ENCODE measurements at places on chromosomes 1 and 21.
A peak's percentile ranks its signal among the peaks of the same experiment; 100 is the strongest.

DNA sequence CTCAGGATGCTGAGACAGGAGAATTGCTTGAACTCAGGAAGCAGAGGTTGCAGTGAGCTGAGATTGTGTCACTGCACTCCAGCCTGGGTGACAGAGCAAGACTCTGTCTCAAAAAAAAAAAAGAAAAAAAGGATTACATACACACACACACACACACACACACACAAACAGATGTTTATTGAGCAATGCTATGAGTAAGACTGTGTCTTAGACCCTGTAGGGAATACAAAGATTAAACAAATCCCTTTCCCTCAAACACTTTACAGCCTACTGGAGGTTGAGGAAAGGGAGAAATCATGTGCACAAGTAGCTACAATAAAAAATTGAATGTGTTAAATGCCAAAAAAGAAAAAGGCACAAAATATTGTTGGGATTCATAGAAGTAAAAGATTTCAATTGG, 58.1 kb downstream of the RPAP2 start:
- DNase-seq = peak; percentile 64

DNA sequence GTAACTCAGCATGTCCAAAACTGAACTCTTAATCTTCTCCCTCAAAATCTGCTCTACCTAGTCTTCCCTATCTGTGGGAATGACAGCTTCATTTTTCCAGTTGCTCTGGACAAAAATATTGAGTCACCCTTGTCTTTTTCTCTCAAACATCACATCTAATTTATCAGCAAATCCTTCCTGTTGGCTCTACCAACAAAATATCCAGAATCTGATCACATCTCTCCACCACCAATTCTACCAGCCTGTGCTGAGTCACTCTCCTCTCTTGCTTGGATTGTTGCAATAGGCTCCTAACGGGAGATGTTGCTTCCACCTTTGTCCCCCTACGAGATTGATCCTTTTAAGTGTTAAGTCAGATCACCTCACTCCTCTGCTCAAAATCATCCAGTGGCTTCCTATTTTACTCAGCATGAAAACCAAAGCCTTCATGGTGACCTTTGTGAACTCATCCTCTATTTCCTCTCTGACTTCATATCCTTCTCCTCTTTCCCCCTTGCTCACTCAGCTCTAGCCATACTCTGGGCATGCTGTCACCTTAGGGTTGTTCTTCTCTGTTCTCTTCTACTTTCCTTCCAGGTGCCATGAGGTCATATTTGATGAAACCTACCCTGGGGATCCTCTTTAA, 21.5 kb upstream of the SMYD2 start:
- DNase-seq = peak; percentile 36

DNA sequence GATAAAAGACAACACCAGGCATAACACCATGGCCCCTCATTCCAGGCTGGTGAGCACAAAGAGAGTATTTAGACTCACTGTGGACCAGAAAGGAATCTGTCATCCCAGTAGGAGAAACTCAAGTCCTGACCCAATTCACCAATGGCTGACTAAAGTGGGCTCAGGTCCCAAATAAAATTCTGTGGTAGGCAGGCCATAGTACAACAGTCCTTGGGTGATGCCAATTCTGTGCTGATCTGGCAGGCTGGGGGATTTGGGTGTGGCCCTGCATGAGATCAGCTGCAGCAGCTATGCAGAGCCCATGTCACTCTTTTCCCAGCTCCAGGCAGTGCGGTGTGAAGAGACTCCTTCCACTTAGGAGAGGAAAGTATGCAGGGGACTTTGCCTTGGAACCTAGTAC, 245.1 kb downstream of the LBR start:
- DNase-seq = no peak

DNA sequence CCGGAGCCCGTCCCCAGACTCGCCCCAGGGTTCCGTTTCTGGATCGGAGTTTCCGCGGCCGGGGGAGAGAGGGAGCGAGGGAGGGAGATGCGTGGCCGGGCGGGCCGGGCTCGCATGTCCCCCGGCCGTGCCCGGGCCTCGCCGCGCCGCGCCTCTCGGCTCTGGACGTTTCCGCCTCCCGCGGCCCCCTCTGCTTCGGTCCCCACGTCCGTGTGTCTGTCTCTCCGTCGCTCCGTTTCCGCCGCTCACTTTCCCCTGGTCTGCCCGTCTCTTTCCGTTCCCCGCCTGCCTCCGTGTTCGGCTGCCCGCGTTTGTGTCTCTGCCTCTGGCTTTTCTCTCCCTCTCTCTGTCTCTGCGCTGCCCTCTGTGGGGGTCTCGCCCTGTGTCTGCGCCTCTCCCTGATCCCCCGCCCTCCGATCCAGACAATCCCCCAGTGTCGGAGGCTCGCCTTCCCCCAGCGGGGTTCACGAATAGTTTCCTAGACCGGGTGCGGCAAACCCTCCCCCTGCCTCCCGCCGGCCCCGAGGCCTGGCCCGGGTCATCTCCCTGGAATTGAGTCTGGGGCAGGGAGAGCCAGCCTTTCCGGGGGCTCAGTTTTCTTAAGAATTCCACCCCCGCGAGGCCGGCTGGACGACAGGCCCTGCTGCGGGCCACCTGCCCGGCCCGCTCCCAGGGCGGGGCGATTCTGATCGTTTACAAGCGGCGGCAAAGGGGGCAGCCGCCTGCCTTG, 735 bp downstream of the NBL1 start:
- DNase-seq = no peak

- no peak for DNase-seq
These were observed 28.2 kb upstream of the KLHDC7A start for GRCh38 chr1:18452550-18452949.

DNA sequence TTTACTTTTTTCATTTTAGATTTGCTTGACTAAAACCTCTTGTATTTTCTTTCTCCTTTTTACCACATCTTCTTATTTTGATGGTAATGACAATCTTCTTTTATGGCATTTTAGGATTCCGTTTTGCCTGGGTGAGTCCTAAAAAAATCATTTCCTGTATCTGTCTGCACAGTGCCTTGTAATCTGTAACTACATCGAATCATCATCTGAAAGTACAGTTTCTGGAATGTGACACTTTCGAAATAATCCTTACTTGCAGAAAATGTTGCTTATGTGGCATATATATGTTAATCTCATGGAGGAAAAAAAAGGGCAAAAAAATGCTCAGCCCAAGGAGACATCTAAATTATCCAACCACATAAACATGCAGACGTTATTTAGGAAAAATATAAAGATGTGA, 29.0 kb downstream of the GREM2 start:
- peak; percentile 84 for DNase-seq

GRCh38 chr1:206082831-206083695, 30.1 kb downstream of the RHEX start:
- DNase-seq = no peak
